ENCODE measurements at places on chromosomes 7 and 10.

DNA sequence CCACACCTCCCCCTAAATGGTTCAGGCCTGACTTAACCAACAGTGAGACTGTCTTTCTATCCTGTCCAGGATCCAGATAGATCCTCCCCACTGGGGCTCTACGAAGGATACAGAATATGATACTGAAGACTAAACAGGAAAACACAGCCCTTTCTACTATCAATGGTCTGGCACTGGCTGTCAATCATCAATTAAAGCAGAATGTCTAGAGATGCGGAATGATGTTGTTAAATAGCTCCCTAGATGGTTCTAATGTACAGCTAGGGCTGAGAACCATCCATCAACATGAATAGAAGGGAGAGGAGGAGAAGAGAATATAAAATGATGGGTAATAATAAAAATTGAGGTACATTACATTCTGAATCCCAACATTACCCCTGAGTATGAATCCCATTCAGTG lies 314.3 kb upstream of the CELF2 start:
- DNase-seq, result no peak

DNA sequence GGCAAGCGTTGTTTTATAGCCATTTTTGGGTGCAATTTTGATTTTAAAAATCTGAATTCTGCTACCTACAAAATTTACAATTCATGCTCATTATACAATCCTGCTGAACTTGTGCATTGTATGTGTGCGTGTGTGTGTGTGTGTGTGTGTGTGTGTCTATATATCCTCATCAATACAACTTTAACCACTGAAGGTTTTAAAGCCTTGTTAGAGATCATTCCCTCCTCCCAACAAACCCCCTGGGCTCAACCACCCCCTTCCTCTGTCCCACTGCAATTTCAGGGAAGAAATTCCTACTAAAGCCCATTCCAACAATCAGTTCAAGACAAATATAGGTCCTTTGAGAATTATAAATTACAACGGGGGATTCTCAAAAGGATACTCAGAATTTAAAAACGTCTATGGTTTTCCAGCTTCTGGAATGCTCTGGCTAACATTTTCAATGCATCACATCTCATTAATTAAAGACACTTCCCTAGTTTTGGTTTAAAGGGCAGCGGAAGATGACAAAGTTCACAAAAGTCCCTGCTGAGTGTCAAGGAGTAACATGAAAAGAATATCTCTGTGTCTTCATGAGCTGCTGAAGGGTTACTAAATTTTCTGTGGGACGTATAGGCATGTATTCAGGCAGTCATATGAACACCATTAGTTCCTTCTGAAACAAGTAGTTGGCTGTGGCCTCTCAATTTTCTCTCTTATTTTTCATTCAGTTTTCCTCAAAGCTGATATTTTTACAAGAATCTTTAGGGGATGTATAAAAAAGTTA lies 889 bp upstream of the SEMA3A start:
- no peak for DNase-seq

- DNase-seq, result no peak
Measured at GRCh38 chr10:127679642-127680255, 57.2 kb upstream of the FOXI2 start.

GRCh38 chr7:42065942-42066341 lies 171.1 kb downstream of the GLI3 start:
- no peak for DNase-seq

- DNase-seq, result no peak
Measured at GRCh38 chr7:156579566-156579965, 61.0 kb upstream of the RNF32 start.

- DNase-seq, result no peak
Measured at GRCh38 chr7:56447864-56448693, 331.9 kb upstream of the NUPR2 start.

- no peak for DNase-seq
Measured at GRCh38 chr10:88923520-88923919, 29.1 kb downstream of the ACTA2 start.

DNA sequence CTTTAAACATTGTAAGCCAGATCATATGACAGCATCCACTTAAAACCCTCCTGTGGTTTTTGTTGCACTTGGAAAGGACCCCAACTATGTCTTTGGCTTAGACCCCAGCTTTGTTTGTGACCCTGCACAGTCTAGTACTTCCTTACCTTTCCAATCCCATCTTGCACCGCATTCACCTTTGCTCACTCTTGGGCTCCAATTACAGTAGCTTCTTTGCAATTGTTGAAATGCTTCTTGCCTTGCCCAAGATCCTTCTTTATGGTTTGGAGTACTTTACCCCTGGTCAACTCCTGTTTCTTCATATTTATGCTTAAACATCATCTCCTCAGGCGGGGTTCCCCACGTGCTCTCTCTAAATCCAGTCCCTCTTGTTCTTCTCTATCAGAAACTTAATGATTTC lies 162.6 kb downstream of the PTEN start:
- DNase-seq, result no peak

- DNase-seq, result no peak
Measured at GRCh38 chr7:101867265-101867664, 49.8 kb downstream of the CUX1 start.

DNA sequence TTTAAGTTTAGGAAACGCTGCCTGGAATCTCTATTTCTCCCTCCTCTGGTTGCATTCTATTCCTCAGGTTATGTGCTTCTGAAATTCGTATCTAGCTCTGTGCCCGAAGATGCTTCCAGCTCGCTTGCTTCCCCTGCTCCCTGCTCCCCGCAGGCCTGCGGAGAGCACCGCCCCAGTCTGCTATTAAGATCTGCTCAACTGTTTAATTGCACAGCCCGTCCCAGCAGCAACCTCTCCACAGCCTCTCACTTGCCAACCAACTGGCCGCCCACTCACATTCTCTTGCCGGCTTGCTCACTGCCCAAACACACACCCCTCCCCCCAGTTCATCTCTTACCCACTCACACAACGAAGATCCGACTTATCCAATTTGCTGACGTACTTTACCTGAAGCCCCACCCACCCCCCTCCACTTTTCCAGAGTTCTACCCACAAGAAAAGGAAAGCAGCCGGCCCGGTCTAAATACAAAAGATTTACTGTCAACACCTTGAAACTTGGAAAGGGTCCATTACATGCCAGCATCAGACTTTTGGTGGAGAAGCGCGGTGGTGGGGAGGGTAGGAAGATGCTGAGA lies 167.3 kb upstream of the KLF14 start:
- no peak for DNase-seq

- no peak for DNase-seq
Measured at GRCh38 chr7:17302575-17303142, 4.2 kb downstream of the AHR start.

GRCh38 chr10:63273577-63273976 lies 140.4 kb downstream of the NRBF2 start:
- DNase-seq, result no peak

DNA sequence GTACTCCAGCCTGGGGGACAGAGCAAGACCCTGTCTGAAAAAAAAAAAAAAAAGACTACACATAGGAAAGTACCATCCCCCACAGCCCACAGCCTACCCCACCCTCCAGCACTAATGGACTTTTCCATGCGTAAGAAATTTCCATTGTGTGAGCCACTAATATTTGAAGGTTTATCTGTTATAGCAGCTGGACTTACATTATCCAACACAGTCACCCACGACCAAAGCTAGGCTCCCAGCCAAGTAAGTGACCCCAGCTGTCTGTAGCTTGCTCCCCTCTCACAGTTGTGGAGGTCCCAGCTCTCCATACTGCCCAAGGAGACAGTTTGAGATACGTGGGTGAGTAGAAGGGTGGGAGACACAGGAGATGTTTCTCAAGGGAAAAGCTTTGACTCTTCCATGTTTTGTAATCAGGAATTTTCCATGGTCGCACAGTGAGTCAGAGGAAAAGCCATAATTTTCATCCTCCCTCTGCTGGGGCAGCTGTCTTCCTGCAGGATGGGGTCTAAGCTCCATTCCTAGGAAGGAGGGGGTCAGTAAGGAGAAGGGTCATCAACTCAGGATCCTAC lies 57.4 kb downstream of the CAV1 start:
- DNase-seq, result no peak

DNA sequence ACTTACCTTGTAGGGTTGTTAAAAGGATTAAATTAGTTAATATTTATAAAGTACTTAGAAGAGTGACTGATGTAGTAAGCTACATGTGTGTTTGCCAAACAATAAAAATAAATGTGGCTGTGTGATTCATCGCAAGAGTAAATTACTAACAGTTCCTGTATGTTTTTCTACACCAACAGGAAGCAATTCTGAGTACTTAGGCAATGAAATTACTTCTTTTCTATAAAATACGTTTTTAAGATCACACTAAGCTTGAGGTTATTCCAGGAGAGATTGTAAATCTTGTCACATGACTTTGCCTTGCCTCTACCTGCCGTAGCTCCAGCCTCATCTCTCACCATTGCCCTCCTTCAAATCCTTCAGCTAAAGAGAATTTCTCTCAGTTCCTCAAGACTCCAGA lies 18.1 kb upstream of the GSTK1 start:
- DNase-seq, result no peak

GRCh38 chr7:44384586-44385433 lies 59.4 kb upstream of the CAMK2B start:
- DNase-seq, result no peak

- DNase-seq, result no peak
Measured at GRCh38 chr7:95619921-95620320, 23.6 kb upstream of the PDK4 start.

DNA sequence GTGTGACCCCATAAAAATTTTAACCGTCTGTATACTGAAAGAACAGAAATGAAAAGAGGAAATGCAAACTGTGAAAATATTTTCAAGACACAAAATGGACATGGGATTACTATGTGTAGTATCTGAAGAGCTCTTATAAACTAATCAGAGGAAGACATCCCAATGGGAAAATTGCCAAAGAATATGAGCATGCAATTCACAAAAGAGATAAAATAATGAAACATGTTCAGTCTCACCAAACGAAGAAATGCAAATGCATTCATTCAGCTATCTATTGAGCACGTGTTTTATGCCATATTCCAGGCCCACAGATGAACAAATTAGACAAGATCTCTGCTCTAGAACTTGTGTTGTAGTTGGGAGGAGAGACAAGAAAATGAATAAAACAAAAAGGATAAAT lies 63.2 kb downstream of the NHLRC2 start:
- no peak for DNase-seq

DNA sequence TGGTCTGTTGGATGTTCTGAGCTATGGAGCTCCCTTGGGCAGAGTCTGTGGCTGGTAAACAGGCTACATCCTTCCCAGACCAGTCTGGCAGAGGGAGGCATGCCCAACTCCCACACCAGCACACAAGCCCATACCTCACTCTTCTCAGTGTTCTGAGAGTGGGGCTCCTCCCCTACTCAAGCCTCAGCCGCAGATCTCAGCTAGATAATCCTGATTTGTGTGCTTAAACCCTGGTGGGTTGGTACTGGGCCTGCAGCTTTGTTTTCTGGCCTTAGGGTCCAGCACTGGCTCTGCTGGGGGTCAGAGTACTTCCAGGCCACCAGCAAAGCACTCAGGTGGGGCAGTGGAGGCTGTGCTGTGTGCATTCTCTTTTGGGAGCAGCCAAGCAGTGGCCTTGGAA lies 70.4 kb downstream of the MGAM2 start:
- no peak for DNase-seq

GRCh38 chr7:24336461-24336860 lies 52.5 kb downstream of the NPY start:
- no peak for DNase-seq

DNA sequence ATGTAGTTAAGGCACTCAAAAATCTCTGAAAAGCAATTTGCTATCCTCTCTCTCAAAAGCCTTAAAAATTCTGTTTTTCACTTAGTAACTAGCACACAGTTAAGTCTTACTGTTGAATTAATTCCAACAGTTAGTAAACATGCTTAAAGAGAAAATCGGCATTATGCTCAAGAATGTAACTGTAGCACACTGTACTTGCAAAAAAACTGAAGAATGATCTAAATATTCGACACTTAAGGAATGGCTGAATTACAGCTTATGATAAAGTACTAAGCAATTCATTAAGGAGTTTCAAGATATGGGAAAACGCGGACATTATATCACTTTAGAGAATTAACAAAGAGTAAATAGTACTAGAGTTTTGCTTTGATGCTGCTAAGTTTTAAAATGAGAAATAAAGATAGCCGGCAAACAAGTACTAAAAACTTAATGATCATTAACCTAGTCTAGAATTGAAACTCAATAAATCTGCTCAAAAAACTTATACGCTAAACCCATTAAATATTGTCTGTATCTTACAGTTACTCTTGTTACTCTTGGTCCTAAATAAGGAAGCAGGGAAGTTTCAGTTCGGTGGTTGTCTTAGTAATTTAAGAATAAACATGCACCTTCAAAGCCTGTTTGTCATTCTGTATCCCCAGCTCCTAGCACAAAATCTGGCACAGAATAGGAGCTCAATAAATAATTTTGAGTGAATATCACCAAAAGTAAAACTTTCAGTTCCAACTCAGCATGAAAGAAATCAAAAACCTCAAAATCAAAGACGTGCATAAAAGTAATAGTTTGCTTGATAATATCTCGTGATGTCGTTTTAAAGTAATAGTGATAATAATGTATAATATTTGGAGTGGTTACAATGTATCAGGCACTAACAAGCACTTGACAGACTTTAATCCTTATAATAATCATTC lies 1.2 kb downstream of the TRDMT1 start:
- no peak for DNase-seq

- peak; percentile 31 for DNase-seq
Measured at GRCh38 chr10:484441-484924, 205.0 kb downstream of the DIP2C start.

GRCh38 chr7:77537778-77538280 lies 734 bp downstream of the PTPN12 start:
- DNase-seq, result peak; percentile 28

GRCh38 chr10:47412869-47413268 lies 28.8 kb upstream of the ZNF488 start:
- DNase-seq, result no peak

GRCh38 chr7:111438369-111439289 lies 123.7 kb downstream of the IMMP2L start:
- no peak for DNase-seq

DNA sequence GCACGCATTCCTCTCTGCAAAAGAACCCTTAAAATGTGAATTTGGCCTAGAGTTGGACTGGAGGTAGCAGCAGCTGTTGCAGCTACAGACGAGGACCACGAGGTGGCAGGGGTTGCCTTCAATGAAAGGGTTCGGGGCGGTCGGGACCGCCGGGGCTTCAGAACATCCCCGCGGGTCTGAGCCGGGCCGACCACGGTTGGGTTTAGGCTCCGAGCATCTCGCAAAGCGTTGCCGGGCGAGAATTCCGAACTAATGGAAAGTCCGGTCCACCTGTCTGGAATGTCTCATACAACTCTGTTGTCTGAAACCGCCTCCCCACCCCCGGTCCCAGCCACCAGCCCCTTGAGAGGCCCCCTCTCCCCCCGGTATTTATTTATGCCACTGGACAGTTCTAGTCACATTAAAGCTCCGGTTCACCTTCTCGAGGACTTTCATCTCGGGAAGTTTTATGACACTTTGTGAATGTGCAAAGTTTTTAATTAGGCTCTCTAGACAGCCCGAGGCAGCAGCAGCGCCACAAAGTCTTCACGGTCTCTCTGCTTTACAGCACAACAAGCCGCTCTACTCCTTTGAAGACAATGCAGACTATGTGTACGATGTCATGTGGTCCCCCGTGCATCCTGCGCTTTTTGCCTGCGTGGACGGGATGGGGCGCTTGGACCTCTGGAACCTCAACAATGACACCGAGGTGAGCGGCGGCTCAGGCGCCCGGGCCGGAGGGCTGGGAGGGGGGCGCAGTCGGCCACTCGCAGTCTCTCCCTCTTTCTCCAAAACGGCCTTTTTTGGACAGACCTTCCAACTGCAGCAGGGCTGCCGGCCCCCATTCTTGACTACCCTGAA lies 246.2 kb downstream of the SLC25A13 start:
- peak; percentile 44 for DNase-seq

- no peak for DNase-seq
Measured at GRCh38 chr7:31763548-31763947, 76.5 kb downstream of the PPP1R17 start.

Measured in activated CD4-positive, alpha-beta T cell treated with anti-CD3 and anti-CD28 coated beads for 4 hours (primary cell).